ENCODE measurements at places on chromosomes 6 and 20.

DNA sequence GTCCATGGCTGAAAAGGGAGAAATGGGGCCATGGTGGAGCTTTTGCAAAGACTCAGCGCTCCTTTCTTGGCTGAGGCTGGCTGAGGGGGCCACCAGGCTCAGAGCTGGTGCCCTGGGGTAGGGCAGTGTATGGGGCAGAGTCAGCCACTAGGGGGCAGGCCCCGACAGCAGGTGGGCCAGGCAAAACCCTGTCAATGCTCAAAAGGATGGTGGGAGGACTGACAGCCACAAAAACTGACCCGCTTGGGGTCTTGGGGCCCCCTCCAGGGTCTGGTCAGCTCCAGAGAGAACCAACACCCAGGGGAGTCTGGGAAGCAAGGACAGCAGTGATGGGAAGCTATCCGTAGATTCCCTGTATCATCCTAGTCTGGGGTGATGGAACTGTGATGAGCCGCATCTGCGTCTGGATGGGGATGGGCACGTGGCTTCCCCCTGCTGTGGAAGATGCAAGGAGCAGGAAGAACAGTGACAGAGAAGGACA lies 306.9 kb downstream of the DHX35 start:
- no peak for DNase-seq

DNA sequence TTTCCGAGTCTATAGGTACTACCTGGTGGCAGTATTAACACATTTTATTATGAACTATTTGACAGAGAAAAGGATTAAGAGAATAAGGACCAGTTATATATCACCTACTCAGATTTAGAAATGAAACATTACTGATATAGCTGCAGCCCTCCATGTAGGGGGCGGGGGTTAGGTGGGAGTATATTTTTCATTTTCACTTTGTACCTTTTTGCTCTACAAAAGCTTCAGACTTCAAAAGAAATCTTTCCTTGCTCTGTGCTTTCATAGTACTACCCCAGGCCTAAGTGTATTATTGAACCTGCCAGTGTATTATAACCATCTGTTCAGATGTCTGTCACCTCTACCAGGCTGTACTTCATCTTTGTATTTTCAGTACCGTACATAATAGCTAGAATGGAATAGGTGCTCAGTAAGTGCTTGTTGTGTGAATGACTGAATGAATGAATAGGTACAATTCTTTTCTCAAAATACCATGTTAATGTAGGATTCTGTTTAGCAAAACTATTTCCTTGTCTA lies 43.0 kb downstream of the CDKAL1 start:
- no peak for DNase-seq

- no peak for DNase-seq
Measured at GRCh38 chr6:75135876-75136275, 70.0 kb downstream of the COL12A1 start.

DNA sequence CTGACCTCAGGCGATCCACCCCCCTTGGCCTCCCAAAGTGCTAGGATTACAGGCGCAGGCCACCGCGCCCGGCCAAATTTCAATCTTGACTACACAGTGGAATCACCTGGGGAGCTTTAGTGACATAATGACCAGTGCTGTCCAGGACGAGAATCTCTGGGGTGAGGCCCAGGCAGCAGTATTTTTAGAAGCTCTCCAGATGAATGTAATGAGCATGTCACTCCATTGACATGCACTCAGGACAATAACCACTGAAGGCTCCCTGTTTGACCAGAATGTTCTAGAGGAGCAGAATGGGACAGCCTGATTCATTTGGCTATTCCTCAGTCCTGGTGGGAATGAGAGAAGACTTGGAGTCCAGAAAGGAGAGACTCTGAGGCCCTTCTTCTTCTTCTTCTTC lies 39.2 kb downstream of the SRSF3 start:
- no peak for DNase-seq

GRCh38 chr6:6697620-6698019 lies 109.1 kb downstream of the LY86 start:
- no peak for DNase-seq

- no peak for DNase-seq
Measured at GRCh38 chr6:82396964-82397751, 33.5 kb downstream of the TPBG start.

DNA sequence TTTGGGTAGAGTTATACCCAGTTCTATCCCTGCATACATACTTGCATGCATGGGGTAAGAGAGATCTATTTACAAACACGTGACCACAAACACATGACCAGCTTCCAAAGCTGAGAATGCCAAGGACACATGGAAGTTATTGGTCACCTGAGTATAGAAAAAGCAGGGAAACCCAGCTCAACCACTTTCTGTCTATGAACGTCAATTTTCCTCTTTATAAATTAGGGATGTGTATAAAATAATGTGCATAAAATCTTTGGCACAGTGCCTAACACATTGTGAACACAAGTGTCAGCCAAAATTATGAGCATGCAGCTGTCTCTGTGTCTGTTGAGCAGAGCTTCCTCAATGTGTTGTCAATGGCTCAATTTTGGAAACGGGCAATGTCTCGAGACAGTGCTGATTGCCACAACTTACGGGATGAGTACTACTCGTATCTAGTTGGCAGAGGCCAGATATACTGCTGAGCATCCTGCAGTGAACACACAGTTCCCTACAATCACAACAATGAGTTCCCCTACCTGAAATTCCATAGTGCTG lies 44.9 kb downstream of the TPD52L1 start:
- no peak for DNase-seq

- DNase-seq: no peak
Measured at GRCh38 chr6:166465671-166466087, 82.9 kb upstream of the MPC1 start.

- DNase-seq: no peak
Measured at GRCh38 chr6:49415358-49415757, 47.7 kb downstream of the MMUT start.

DNA sequence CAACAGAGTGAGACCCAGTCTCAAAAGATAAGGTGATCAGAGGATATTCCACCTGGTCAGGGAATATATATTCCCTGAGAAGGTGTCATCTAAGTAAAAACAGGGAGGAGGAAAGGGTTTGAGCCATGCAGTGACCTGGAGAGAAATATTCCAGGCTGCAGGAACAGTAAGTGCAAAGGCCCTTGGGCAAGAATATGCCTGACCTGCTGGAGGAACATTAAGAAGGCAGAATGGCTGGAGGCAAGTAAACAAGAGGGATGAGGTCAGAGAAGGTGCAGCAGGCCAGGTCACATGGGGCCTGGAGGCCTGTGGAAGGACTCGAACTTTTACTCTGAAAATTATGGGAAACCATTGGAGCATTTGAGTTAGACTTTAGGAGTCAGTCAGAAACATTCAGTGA lies 6.7 kb downstream of the DEF6 start:
- no peak for DNase-seq

DNA sequence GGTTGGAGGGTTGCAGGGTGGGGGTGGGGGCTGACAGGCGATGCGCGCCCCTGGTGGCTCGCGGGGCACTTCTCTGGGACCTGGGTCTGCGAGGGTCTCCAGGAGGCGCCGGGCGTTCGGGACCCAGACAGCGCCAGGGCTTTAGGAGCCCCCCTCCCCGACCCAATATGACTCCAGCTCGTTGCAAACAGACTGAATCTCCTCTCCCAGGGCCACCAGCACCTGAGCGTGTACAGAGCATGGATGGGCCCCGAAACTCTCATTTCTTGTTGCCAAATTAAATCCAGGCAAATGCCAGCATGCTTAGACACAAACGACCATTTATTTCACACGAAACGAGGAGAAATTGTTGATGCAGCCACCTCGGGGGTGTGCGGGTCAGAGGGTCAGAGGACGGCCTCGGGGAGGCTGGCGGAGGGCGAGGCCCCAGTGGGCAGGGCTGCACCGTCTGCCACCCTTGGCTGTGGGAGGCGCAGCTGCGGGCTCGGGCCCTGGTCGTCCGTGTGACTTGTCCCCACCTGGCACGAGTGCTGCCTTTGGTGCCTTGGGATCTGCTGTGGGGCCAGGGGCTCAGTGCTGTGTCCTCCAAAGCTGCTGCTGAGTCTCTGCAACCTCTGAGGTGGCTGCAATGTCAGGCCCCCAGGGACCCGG lies 20.9 kb upstream of the GATA5 start:
- no peak for DNase-seq

DNA sequence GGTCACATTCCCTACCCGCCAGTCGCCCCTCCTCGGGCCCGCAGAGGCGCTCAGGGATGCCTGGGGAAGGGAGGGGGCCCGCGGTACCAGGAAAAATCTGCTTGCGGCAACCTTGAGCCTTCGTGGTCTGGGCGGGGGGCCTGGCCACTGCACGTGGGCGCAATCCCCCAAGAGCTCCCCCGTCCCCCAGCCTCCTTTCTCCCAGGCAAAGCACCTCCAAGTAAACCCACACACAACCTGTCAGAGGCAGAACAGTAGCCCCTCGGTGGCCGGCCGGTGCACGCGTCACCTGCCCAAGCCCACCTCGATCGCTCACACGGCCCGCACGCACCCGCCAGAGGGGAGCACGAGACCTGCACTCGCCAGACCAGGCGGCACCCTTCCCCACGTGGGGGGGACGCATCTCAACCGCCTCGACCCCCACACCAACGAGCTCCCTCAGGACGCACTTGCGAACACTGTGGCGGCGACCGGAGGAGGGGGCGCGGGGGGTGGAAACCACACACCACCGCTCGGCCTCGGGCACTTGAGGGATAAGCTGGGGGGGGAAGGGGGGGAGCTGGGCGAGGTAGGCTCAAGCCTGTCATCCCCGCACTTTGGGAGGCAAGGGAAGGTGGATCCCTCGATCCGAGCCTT lies 1955.7 kb upstream of the DEFB115 start:
- DNase-seq: no peak

DNA sequence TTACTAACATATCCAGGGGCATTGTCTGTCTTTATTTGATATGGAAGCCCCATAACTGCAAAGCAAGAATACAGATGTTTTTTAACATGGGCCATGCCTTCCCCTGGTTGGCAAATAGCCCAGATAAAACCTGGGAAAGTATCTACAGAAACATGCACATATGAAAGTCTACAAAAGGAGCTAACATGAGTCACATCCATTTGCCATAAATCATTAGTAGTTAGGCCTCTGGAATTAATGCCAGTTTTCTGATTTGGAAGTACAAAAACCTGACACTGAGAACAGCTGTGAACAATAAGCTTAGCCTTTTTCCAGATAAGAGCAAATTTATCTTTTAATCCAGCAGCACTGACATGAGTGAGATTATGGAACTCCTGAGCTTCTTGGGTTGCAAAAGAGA lies 418.0 kb upstream of the IMPG1 start:
- DNase-seq: no peak

GRCh38 chr20:34549291-34549928 lies 9.1 kb upstream of the MAP1LC3A start:
- DNase-seq: peak; percentile 43

DNA sequence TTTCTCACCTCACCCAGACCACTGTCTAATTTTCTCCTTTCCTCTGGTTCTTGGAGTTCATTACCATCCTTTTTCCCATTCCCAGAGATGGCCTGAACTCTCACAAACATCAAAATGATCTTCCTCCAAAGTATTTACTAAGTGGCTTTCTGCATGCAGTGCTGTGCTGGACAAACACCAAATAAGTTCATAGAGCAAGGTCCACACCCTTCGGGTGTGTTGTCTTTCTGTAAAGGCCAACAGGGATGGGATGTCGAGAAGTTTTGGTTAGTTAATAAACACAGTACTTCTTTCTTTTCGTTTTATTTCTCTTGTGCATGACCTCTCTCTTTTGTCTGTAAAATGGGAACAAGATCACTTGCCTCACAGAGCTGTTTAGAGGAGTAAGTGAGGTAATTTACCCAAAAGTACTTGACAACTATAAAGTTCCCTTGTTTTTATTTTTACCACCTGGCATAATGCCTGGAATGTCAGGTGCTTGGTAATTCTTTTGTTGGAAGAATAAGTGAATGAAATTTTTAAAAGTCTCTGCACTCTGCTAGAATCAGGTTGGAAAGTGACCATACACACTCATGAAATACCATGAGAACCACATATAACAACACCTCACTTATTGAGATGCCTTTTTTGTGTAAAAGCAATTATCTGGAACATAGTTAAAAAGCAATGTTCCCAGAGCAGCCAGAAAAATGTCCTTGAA lies 22.8 kb upstream of the CCN6 start:
- no peak for DNase-seq

GRCh38 chr6:66199171-66199570 lies 492.1 kb upstream of the EYS start:
- no peak for DNase-seq

- DNase-seq: no peak
Measured at GRCh38 chr20:62503401-62504178, 27.8 kb upstream of the GATA5 start.

GRCh38 chr6:30601815-30602641 lies 15.0 kb downstream of the PPP1R10 start:
- no peak for DNase-seq

- DNase-seq: no peak
Measured at GRCh38 chr6:93222071-93222851, 197.1 kb downstream of the EPHA7 start.

DNA sequence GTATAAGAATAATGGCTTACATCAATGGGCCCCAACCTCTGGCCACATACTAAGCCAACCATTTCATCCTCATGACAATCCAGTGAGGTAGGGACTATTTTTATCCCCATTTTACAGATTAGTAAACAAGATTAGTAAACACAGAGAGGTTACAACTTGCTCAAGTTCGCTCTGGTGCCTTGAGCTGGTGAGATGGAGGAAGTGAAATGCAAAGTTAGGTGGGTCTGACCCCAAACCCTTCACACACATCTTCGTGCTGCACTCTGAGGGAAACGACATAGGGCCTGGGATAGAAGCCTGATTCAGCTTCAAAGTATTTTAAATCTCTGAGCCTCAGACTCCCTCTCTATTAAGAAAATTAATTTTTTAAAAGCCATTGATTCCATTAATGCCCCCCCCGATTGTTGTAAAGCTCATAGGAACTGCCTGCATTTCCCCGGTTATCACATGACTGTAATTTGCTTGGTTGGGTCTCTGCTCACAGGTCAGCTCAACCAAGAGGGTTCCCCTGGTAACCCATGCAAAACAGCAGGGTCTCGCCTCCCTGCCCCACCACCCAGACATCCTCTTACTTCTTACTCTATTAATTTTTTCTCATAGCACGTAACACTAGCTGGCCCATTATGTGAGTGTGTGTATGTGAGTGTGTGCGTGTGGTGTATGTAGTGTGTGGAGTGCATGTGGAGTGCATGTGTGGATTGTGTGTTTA lies 221.2 kb downstream of the MAFB start:
- no peak for DNase-seq

GRCh38 chr6:8014947-8015346 lies 49.2 kb downstream of the BLOC1S5 start:
- DNase-seq: no peak

GRCh38 chr20:21286775-21287174 lies 16.4 kb upstream of the XRN2 start:
- no peak for DNase-seq

DNA sequence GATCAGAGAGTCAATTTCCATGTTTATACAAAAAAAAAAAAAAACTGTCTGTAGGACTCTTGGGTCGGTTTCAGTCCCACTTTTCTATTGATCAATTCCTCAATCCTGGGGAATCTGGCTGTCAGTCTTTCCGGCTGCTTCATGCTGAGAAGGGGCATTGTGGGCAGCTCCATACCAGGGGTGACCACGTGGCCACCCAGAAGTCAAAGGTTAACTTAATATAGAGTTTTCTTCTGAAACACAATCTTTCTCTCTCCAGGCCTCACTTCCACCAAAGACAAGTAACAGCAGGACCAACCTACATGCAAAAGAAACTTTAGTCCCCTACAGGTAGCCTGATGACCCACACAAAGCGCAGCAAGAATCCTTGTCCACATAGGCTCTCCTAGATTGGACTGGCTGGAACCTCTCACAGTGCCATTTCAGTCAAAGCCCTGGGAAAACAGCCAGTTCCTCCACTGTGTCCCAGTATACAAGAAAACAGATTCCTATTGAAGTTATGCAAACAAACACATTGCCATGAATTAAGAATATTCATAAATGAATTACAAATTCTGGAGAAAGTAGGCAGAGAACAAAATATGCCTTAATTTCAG lies 18.5 kb upstream of the SERPINB9 start:
- DNase-seq: no peak

Measured in T-helper 2 cell (primary cell).